ENCODE measurements at places on chromosomes 6 and 20. TPM values are rescaled to one million over a fixed set of nuclear protein-coding genes. Genes with fewer than 3 reads are reported as not detected.

DNA sequence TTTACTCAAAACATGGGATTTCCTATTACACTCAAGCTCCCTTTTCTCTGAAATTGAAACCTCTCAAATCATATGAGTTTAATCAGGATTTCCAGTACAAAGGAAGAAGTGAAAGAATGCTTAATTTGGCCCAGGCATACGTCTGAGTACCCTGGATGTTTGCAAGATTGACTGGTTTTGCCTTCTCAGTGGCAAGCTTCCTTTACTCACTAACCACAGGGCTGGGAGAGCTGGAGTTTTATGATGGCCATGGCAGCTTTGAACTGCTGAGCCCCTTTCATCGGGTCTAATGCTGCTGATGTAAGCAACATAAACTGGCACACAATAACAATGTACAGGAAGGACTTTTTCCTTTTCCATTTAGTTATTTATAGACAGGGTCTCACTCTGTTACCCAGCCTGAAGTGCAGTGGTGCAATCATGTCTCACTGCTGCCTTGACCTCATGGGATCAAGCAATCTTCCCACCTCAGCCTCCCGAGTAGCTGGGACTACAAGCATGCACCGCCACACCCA lies 194.8 kb downstream of the SLC35F1 start:
- no peak for DNase-seq

GRCh38 chr6:34237722-34238584 lies 1.3 kb downstream of the HMGA1 start:
- DNase-seq, result peak; percentile 33

GRCh38 chr6:161543684-161544309 lies 269.9 kb upstream of the AGPAT4 start:
- no peak for DNase-seq

DNA sequence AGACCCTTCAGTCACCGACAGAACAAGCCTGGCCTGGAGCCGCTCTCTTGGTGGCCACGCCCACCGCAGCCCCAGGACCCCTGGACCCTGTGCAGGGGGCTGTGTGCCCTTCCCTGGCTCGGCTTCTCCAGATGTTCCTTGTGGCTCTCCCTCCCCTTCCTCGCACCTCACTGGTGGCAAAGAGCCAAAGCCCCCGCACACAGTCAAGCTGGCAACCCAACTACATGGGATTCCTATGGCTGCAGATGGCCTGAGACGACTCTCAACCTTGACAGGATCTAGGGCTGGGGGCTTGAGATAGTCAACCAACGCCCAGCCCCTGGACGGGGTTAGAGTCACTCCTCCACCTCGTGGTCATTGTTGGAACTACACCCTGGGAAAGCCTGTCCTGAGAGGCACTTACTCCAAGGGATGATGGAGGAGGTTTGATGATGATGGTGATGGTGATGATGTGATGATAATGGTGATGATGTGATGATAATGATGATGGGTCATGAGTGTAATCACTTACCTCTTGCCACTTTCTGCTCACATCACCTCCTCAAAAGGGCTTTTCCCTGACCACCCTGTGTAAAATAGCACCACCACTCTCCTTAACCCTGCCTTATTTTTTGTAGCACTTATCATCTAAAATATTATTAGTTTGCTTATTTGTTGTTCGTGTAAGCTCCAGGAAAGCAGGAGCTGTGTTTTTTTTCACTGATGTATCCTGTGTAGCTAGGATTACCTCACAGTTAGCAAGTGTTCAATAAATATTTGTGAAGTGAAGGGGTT lies 278.4 kb downstream of the LRFN2 start:
- peak; percentile 26 for DNase-seq

- peak; percentile 95 for DNase-seq
Measured at GRCh38 chr6:85404564-85405174, 45.2 kb upstream of the NT5E start.

DNA sequence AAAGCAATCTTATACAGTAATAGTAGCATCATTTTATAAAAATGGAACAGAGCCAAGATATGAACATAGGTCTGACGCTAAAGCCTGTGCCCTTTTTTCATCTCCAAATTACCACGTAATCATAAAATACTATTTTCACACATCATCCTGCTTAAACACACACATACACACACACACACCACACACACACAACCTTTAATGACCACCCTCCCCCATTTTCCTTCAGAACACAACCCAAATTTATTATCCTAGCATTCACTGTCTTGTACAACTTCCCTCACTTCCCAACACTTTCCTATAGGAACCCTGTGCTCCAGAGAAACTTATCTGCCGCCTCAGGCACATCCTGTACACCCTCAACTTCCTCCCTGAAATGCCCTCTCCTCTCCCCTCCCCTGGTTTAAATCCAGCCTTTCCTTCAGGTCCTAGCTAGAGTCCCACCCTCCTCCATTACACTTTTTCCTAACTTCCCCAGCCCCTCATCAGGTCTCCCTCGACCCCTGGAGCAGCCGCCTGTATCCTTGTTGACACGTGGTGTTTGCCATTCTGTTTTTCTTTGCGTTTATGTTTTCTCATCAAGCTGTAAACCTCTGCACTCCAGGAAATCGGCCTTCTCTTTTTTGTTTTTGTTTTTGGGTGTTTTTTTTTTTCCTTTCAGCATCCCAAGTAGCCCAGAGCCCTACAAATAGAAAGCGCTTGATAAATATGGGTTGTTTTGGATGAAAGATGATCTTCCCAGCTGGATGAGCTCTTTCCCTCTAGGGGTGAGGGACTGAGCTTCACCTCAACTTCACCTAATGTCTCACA lies 968 bp upstream of the MMP24 start:
- no peak for DNase-seq

Gene BTN1A1
- not detected for total RNA-seq

Gene FOXO3
- total RNA-seq, result 38.7 TPM

Gene FAM209B
- total RNA-seq, result not detected

- peak; percentile 60 for DNase-seq
Measured at GRCh38 chr6:90468080-90468479, 118.8 kb downstream of the MAP3K7 start.

Gene MARCKS
- total RNA-seq, result 40.7 TPM

GRCh38 chr6:170447561-170447930 lies 105.6 kb downstream of the PSMB1 start:
- no peak for DNase-seq

DNA sequence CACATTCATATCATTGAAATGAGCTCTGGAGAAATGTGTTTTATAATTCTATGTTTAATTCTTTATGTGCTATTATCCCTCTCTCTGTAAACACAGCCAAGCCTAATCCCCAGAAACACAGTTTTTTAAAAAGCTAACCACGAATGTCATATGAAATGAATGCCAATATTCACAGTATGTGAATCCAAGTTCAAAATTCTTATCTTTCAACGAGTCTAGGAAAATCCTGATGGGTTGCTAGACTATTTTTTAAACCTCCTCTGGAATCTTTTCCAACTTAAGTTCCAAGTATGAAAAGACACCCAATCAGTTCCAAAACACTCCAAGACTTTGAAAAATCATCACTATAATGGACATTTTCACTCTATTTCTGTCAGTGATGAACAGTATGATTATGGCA lies 689.3 kb downstream of the HACE1 start:
- DNase-seq, result no peak

Gene TINAG
- total RNA-seq, result not detected

DNA sequence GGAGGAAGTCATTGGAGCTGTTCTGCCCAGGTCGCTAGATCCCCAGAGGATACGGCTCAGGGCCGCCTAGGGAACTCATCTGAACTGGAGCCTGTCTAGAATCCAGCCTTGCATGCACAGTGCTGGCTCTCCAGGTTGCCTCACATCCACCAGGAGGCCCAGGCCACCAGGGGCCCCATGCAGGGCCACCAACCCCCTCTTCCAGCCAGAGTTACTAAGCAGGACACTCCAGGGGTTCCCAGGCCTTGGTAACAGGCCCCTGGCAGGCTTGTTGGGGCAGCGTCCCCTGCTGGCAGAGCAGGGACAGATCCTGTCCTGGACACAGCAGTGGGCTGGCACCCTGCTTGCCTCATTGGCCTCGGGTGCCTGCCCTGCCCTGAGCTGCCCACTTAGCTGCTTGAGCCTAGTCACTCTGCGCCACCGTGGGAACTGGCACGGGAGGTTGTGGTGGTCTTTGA lies 35.3 kb downstream of the EFCAB8 start:
- DNase-seq, result peak; percentile 16

Gene SPATS1
- total RNA-seq, result not detected

Gene FKBP1A
- 120 TPM for total RNA-seq

Gene DEFB124
- not detected for total RNA-seq

DNA sequence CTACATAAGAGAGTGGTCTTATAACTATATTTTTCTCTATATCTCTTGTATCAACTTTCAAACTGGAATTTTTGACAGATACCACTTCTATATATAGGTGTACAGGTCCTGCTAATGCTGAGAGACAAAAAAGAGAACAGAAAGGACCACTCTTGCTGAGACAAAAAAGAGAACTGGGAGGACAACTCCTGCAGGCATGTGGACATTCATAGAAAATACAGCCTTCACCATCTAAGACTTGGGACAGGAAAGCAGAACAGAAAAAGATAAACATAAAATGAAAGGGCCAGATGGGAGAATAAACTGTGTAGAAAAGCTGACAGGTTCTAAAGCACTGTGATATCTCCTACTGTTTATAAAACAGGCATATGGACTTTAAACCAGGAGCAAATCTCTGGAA lies 541.0 kb upstream of the ADGRB3 start:
- DNase-seq, result no peak

- DNase-seq, result peak; percentile 73
Measured at GRCh38 chr6:154931711-154932424, 63.2 kb upstream of the TIAM2 start.

Gene SLC18B1
- 6.4 TPM for total RNA-seq

Gene CST1
- total RNA-seq, result not detected

GRCh38 chr20:43750774-43751166 lies 24.0 kb upstream of the GTSF1L start:
- DNase-seq, result no peak

DNA sequence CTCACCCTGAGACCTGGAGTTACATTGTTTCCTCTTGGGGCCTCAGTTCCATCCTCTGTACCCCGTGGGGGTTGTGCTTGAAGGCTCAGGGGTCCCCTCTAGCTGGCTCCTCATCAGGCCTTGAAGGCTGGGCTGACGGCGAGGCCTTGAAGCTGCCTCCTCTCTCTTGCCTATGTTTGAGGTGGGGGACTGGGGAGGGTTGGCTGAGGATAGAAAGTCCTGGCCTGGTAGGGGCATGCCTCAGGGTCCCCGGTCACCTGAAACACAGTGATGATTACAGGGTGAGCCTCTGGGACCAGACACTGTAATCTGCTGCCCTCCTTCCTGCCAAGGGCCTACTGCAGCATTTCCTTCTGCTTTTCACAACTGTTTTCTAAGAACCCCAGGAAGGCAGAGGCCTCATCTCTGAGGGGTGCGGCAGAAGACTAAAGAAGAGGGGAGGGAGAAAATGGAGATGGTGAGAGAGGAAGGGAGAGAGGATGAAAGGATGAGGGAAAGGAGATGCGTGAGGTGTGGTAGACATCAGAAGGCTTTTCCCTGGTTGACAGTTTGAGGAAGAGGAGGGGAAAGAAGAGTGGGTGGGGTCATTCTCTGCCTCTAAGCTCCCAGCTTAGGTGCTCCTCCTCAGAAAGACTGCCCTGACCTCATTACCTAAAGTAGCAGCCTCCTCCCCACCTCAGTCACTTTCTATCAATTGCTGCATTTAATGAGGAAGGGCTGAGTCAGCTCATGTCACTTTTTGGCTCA lies 29.7 kb downstream of the VEGFA start:
- DNase-seq, result no peak

DNA sequence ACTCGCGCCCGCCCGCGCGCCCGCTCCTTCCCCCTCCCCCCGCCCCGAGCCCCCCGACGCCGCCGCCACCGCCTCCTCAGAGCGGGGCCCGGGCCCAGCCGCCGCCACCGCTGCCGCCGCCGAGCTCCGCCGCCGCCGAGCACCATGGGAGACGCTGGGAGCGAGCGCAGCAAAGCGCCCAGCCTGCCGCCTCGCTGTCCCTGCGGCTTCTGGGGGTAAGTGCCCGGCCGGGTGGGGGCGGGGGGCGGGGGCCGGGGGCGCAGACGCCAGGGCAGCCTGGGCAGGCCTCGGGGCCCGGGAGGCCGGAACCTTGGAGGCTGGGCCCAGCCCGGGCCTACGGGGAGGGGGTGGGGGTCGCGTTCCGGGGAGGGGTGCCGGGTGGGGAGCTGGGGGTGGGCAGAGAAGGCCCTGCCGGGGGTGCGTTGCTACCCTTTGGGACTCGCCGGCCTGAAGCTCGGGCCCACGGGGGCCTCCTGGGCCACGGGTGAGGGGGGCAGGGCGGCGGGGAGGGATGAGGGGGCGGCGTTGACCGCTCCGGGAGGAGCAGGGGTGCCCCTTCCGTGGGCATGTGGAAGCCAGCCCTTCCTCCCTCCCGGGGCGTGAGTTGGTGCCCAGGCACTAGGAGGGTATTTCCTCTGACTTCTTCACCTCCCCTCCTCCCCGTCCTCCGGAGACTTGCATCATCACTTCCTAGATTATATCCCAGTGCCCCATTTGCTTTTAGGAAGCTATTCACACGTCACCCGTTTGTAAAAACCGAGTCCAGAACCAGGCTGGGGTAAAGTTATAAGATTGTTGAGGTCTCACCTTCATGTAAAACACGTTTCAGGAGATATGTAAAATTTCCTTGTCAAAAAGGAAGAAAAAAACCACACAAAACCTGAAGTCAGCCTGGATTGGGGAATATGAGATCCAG lies 533 bp downstream of the ZFAND3 start:
- peak; percentile 65 for DNase-seq

DNA sequence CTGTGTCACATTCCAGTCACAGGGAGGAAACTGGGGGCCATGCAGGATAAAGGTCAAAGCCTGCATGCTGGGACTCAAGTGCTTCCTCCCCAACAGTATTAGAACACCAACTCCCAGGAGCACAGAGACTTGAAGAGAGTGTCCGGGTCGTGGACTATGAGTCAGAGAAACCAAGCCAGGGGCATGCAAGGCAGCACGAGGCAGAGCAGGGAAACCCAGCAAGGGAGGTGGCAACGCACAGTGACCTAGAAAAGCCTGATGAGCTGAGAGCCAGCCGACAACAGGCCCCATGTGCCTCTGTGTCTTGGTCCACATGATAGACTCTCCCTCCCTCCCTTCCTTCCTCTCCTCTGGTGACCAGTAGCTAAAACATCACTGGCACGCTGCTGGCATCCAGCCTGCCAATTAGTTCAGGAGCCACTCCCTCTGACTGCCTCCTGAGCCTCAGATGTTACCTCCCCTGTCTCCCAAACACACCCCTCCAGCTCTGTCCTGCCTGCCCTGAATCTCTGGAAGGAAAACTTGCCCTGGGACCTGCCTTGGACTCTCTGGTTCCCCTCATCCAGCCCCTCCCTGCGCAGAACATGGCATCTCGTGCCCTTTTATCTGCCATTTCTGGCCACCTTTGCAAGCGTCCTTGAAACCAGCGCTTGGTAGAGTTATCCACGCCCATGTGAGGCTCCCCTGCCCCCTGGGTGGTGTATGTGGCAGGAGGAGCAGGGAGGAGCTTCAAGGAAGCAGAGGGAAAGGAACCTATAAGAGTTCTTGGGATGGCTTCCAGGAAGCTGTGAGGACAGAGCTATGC lies 16.2 kb upstream of the RNF39 start:
- DNase-seq, result peak; percentile 59

- no peak for DNase-seq
Measured at GRCh38 chr6:13044390-13044789, 283.9 kb downstream of the TBC1D7 start.

All from IMR-90 (cell line).